ENCODE measurements at places on chromosomes 12 and 14.

DNA sequence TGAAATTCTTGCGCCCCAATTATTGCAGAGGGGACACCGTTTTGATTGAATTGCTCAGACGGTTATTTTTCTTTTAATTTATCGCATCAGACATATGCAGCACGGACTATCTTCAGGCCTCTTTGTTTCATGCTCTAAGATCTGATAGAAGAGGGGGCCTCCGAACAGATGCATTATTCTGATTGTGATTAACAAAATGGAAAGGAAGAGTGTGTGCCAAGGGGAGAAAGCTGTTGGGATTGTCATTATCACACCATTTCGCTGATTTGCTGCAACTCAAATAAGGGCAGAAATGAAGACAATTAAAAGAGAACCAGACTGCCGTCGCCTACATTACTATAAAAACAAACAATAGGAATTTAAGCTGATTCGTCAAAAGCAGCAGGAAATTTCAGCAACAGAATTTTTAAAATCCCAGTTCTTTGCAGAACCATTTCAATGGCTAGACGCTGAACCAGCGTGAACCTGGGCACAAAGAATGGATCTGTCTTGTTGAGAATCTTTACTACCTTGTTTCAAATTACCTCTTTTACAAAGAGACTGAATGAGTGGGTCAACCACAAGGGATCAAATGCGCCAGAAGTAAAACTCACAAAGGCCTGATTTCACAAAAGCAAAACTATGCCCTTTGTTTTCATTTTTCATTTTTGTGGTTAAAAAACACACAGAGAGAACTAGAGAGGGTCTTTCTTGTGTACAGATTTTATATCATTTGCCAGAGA, 30.6 kb downstream of the TMEM132D start:
- DNase-seq = no peak

GRCh38 chr14:53855127-53855526, 101.5 kb downstream of the BMP4 start:
- DNase-seq = no peak

DNA sequence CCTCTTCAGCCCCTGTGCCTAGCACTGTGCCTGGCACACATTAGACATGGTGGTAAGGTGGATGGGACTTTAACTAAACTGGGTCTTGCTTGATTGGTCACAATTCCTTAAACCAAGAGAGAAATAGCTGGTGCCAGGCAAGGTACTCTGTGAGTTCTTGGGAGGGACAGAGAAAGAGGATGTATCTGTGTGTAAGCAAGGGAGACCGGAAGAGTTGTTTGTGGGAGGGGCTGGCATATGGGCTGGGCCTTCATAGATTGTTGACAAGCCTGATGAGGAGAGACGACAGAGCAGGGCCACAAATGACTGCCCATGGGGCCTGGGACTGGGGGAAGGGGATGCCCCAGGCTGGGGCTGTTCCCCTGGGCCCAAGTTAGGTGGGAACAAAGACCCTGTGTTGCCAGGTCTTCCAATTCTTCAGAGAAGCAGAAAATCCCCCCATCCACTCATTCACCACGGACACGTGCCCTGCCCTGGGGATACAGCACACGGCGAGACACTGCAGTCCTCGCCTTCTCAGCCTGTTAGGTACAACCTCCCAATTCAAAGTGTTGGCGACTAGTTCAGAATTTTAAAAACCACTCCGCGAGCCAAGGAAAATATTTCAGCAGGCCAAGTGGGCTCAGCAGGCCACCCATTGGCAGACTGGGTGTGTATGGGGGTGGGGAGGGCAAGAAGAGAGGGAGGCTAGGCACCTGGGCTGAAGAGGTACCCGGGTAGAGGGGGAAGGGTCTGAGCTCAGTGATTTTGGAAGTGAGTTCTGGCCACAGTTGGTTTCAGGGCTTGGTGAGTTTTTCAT, 11.4 kb upstream of the CYP46A1 start:
- no peak for DNase-seq

DNA sequence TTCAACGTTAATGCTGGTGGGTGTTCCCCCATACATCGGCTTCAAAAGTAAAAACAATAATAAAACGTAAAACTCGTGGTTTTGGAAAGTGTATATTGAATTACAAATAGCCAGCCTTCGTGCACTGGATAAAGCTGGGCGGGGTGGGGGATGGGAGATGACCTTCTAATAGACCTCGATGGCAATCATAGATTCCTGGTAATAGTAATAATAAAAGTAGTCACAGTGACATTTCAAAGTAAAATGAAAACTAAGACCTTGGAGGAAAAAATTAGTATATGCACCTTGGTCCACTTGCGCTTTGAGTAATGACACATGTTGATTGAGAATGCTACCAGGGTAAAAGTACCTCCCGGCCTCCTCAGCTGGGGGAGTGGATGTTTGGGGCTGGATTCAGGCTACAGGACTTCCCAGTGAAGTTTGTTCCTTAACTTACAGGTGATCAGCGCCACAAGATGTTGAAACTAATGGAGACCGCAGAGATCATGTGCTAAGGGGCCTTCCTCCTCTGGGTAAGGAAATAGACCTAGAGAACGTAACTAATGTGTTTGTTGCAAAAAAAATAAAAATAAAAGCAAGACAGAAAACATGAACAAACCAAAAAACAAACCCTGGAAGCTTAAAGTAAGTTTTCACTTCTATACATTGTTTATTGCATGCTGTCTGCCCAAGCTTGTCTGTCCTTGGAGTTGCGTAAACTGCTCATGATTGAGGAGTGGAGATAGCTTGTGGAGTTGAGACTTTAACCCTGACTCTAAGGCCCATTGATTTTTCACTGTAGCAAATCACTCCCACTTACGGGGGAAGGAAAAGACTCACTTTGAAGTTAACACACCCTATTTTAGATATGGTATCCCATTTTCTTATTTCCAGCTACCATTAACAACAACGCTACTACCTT, 907 bp upstream of the LRIG3 start:
- no peak for DNase-seq

DNA sequence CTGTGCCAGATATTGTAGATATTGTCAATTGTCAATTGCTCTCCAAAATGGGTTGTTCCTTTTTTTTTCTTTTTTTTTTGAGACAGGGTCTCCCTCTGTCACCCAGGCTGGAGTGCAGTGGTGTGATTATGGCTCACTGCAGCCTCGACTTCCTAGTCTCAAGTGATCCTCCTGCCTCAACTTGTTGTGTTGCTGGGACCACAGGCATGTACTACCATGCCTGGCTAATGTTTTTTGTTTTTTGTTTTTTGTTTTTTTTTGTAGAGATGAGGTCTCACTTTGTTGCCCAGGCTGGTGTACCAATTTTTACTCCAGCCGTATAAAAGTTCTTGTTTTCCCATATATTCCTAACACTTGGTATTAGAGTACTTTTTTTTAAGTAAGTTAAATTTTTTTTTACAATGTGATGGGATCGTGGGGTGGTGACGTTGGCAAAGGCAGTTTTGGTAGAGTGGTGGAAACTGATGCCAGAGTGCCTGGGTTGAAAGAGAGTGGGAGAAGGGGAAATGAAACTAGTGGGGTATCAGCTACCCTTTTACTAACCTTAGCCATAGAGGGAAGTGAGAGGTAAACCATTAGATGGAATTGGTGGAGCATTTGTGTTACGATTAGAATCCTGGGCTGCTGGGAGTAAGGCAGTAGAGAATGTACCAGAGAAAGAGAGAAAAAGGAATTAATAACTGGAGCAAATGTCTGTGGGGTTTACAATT, 33.0 kb upstream of the CFAP54 start:
- no peak for DNase-seq

DNA sequence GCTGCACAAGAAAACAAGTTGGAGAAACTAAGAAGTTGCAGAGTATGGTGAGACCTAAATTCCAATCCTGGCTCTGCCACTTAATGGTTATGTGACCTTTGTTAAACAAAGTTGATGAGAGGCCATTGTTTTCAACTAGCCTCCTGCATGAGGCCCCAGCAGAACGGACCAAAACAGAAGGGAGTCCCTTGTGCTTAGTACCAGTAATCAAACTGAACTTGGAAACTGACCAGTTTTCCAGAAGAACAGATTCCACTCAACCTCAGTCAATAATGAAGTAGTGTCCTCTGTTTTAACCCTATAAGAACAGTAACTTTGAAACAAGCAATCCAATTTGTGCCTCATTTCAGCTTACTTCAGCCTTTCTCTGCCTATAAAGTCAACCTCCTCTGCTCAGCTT, 69.9 kb downstream of the C12orf56 start:
- no peak for DNase-seq

DNA sequence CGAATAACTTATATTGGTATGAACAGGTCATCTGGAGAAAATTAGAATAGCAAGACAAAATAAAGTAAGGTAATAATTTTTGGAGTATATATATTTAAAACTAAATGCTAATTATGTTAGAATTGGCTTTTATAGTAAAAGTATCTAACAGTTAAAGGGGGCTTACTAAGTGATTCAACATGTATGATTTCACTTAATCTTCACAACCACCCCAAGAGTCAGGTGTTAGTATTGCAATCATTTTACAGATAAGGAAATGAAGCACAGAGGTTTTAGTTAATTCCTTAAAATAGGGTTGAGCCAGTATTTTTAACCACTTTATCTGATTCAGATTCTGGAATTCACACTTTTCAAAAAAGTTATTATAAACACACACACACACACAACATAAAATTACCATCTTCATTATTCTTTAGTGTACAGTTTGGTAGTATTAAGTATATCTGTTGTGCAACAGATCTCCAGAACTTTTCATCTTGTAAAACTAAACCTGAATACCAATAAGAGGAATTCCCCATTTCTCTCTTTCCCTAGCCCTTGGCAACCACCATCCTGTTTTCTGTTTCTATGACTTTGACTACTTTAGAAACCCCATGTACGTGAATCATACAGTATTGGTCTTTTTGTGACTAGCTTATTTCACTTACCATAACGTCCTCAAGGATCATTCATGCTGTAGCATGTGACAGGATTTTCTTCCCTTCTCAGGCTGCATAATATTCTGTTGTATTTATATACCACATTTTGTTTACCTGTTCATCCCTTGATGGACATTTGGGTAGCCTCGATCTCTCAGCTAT, 12.5 kb downstream of the A2M start:
- no peak for DNase-seq

- DNase-seq = no peak
Observed at GRCh38 chr12:111067498-111067897, 147.1 kb upstream of the MYL2 start.

DNA sequence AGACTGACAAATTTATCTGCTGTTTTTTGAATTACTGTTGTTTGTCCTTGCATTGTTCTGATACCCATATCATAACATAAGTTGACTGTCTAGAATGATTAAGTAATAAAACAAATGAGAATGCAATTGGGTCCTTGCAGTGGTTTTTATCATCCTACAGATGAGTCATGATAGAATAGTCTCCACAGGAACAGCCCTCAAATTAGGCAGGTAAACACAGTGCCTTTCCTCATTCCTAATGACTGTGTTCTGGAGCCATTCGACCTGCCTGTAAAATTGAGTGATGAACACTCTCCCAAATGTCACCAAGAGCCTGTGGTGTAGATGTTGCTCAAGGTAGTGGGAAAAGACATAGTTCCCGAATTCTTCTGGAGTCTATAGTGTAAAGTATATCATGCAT, 12.3 kb downstream of the NKX2-8 start:
- DNase-seq = no peak

- no peak for DNase-seq
Observed at GRCh38 chr14:24904533-24904932, 145.4 kb downstream of the STXBP6 start.

GRCh38 chr14:67998834-67999233, 179.3 kb downstream of the RAD51B start:
- DNase-seq = no peak

Measured in stimulated activated CD4-positive, alpha-beta T cell treated with anti-CD3 and anti-CD28 coated beads, Interleukin-1b, Interleukin-23, amount 100 ng/mL, for 1 hour (primary cell).